ENCODE measurements at places on chromosomes 16 and 17.

- DNase-seq = no peak
These were observed 4.7 kb upstream of the KDM8 start for GRCh38 chr16:27198451-27199234.

DNA sequence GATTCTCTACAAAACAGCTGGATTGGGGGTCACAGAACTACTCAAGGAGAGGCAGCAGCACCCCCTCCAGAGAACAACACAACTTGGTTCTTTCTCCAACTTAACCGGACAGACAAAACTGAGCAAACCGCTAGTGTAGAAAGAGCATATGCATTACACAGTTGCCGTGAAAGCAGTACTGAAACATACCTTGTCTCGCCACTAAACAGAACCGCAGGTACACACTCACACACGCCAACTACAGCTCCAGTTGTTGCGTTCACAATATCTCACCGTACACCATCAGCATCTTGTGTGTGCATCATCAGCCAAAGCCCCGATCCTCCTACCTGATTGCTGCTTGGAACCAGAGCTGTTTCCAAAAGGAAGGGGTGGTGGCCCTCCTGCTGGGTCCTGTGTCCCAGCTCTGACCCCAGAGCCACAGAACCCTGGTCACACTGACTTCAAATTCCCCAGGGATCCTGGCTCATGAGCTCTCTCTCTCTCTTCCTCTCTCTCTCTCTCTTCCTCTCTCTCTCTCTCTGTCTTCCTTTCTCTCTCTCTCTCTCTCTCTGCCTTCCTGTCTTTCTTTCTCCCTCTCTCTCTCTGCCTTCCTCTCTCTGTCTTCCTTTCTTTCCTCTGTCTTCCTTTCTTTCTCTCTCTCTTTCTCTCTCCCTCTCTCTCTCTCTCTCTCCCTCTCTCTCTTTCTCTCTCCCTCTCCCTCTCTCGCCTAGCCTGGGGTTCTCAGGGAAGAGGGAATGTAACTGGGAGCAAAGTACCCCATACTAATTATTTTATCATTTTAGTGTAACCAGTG lies 8.4 kb downstream of the PIMREG start:
- no peak for DNase-seq

GRCh38 chr17:61217878-61218437 lies 181.7 kb upstream of the TBX2 start:
- no peak for DNase-seq

GRCh38 chr16:979859-980594 lies 1.5 kb upstream of the SOX8 start:
- no peak for DNase-seq

GRCh38 chr16:59574296-59574695 lies 840.2 kb upstream of the GOT2 start:
- DNase-seq = no peak

- DNase-seq = no peak
These were observed 7.7 kb downstream of the DOK4 start for GRCh38 chr16:57478396-57479204.
